GM04503 (cell line): ENCODE measurements at places on chromosomes 1 and 21.

DNA sequence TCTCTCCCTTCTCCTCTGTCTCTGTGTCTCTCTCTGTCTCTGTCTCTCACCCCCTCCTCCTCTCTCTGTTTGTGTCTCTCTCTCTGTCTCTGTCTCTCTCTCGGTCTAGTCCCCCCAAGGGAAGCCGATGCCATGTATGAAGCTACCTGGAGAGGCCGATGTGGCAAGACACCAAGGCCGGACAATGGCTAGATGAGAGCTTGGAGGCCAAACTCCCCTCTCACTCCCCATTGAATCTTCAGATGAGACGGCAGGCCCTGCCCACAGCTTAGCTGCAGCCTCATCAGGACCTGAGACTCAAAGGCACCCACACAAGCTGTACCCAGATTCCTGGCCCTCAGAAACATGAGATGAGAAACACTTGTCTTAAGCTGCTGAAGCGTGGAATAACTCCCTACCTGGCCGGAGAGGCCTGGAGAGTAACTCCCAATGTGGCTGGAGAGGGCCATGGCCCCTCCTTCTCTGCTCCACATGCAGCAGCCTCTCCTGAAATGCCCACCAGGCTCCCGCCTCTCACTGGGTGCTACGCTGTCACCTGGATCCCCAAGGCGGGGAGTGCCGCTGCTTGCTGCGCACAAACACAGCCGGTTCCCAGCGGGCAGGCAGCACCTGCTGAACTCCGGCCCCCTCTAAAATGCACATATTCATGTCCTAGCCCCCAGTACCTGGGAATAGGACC lies 7.8 kb upstream of the ACTRT2 start:
- no peak for DNase-seq

- no peak for DNase-seq
Measured at GRCh38 chr1:210049616-210050015, 111.6 kb downstream of the SYT14 start.

- DNase-seq: no peak
Measured at GRCh38 chr1:160652924-160653619, 6.2 kb upstream of the SLAMF1 start.

DNA sequence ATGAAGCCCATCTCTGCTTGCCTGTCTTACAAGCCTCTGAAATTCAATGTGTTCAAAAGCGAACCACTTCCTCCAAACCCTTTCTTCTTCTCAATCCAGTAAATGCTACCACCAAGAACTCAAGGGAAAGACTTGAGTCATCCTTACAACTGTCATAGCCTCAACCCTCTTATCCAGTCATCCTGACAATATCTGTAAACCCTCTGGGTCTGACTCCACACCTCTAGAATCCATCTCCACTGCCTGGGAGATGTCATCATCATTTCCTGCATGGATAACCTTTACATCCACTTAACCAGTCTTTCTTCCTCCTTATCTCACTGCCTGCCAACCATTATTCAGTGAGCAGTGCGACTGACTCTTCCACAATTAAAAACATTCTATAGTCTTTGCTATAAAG lies 441.1 kb downstream of the SETD4 start:
- peak; percentile 35 for DNase-seq

GRCh38 chr1:2946291-2946690 lies 75.0 kb upstream of the ACTRT2 start:
- DNase-seq: no peak

GRCh38 chr1:91591175-91591974 lies 90.7 kb downstream of the CDC7 start:
- no peak for DNase-seq

- DNase-seq: no peak
Measured at GRCh38 chr1:236052232-236052993, 12.5 kb downstream of the NID1 start.

DNA sequence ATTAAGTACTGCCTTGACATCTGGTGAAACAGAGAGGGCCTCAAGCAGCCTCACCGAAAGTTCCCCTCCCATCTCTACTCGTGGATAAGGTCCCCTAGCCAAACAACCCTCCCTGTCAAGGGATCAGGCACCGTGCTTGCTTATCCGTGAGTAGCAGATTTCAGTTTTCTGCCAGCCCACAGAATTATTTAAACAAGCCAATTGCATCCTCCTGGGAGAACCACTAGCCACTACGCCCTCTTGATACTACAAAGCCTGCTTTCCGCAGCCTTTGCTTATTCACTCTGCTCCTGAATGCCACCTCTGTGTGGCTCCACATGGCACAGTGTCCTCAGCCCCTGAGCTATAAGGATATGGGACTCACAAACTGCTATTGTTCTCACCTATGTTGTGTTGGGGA lies 5.9 kb upstream of the TFF2 start:
- no peak for DNase-seq

- DNase-seq: no peak
Measured at GRCh38 chr1:246099570-246099969, 407.5 kb downstream of the SMYD3 start.

DNA sequence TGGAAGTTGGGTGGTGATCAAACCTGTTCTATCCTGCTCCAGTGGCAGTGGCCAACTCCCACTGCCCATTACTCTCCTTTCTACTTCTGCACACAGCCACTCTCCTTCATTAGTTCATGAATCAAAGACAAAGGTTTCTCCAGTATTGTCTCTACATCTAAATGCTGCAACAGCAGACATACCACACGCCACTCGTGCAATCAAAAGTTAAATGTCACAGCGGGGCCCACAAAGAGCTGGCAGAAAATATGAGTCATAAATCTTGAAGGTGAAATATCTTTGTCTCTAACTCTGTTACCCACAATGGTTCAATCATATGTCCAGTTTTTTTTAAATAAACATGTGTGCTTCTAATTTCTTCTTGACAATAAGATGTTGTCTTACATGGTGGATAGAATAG lies 13.3 kb downstream of the APCS start:
- DNase-seq: no peak

GRCh38 chr1:99669821-99670220 lies 23.9 kb downstream of the PALMD start:
- DNase-seq: no peak

- DNase-seq: no peak
Measured at GRCh38 chr1:43258370-43258769, 11.4 kb upstream of the TMEM125 start.

DNA sequence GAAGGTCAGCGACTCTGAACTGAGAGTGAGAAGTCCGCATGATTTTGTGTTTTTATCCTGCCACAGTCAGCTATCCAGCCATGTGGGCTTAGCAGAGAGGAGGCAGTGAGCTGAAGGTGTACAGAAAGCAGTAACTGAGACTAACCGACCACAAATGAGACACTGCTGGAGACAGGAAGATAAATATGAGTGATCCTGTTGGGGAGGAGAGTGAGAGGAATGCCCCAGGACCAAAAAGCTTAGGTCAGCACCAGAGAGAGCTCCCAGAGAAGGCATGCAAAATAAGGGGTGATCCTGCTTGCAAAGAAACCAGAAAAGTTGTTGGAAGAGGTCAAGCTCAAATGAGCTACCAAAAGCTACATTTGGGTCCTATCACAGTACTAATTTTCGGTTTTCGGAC lies 63.7 kb downstream of the HLCS start:
- no peak for DNase-seq

GRCh38 chr1:71656902-71657301 lies 576.1 kb upstream of the ZRANB2 start:
- DNase-seq: no peak

- DNase-seq: no peak
Measured at GRCh38 chr1:111454859-111455641, 5.8 kb downstream of the ATP5PB start.

DNA sequence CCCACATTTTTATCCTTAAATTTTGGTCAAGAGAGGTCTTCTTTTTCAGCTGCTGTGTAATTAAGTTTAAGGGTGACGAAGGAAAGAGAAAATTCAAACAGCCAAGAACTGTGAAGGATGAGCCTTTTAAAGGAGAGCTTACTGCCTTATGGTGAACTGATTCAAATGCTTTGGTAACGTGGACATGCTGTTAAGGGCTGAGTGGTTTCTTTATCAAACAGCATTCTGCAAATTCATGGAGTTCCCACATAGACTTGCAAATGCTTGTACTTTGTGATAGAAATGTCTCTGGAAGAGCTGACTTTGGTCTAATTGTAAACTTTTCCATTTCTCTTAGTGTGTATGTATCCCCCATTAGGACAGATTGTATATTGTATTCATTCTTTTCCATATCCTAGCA lies 93.8 kb downstream of the CHD1L start:
- DNase-seq: no peak

GRCh38 chr1:27136236-27136551 lies 18.7 kb downstream of the SLC9A1 start:
- no peak for DNase-seq

DNA sequence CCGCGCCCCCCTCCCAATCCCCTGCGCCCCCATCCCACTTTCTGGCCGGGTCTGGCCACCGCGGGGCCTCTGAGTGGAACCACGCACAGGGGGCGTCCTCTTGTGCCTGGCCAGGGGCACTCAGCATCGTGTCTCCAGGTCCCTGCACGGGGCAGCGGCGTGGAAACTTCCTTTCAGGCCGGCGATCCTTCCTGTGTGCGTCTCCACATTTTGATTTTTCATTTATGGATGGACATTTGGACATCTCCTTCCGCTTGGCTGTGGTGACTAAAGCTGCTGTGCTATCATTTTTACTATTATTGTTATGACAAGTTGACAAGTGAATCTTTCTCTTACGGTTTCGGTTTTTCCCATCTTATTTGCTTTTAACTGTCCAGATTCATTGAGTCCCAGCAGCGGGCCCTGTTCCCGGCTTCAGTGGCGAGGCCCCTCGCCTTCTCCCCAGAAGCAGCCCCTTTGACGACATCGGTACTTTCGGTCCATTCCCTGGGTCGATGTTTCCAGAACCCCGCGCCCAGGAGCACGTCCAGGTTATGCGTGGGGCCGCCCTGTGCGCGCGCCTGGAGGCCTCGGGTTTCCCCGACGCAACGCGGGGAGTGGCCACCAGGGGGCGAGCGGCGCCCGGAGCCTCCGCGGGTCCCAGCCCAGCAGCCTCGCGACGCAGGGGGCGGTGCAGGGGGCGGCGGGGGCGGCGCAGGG lies 12.4 kb upstream of the SLC19A1 start:
- no peak for DNase-seq

- no peak for DNase-seq
Measured at GRCh38 chr1:20921285-20921684, 134.2 kb upstream of the HP1BP3 start.

GRCh38 chr1:27862671-27863537 lies 9.4 kb upstream of the THEMIS2 start:
- peak; percentile 99 for DNase-seq

DNA sequence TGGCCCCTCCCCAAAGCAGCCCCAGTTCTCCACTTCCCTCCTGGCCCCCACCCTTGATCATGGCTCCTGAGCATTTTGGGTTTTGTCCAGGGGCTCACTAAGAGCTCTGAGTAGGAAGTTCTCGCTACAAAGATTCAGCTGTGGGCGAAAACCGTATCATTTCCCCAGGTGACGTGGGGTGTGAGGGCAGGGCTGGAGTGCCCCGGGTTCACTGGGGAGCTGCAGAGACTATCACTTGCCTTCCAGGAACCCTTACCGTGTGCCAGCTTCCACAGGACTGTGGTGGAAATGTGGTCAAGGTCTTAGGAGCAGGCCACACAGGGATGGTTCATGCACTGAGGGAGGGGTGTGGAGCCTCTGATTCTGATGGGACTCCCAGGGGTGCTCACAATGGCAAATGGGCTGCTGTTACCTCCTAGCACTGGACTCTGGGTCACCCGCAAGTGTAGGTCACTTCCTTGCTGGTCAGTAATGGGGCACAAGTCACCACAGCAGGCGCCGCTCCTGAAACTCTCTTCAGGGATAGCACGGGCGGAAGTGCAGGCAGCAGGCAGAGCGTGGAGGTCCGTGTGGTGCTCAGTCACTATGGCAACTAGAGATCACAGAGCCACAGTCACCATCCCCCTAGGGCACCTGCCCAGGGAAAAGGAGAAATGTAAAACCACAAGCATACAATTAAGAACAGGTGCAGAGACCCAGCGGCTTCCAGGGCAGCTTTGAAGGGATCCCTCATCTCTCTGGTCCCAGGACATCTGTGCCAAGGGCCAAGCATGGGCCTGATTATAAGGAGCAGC lies 35.4 kb downstream of the RSPH1 start:
- no peak for DNase-seq

DNA sequence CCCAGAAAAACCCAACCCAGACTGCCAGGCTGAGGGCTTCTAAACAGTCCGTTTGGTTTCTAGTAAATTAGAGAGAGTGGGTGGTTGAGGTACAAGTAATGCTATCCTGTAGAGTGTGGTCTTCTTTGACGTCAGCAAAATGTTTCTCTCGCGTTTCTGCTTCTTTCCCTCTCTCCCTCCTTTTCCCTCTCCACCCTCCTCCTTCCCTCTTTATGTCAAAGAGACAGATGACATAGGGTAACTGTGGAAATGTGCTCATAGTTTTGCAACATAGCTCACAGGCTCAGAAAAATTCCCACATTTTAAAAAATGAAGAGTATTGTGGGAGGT lies 158.3 kb downstream of the TOMM20 start:
- DNase-seq: no peak

GRCh38 chr21:29448766-29449165 lies 150.0 kb downstream of the BACH1 start:
- DNase-seq: no peak

DNA sequence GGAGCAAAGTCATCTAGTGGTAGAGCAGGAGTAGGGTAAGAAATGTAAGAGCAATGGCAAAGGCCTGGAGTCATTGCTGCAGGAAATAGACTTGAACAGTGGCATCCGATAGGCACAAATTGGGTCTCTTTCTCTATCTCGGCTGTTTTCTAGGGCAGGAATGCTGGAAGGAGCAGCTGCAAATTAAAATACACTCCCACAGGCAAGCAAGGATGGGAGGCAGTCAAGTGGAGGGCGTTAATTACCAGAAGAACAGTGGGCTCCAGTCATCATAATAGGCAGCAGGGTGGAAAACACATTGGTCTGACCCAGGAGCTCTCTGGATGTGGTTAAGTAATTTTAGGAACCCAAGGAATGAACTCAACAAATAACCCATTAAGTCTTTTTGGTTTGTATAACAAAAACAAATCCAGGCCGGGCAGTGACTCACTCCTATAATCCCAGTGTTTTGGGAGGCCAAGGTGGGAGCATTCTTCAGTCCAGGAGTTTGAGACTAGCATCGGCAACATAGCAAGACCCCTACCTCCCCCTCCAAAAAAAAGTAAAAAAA lies 7.8 kb upstream of the TDRD5 start:
- no peak for DNase-seq

GRCh38 chr1:38605063-38605462 lies 254.5 kb downstream of the RRAGC start:
- no peak for DNase-seq

DNA sequence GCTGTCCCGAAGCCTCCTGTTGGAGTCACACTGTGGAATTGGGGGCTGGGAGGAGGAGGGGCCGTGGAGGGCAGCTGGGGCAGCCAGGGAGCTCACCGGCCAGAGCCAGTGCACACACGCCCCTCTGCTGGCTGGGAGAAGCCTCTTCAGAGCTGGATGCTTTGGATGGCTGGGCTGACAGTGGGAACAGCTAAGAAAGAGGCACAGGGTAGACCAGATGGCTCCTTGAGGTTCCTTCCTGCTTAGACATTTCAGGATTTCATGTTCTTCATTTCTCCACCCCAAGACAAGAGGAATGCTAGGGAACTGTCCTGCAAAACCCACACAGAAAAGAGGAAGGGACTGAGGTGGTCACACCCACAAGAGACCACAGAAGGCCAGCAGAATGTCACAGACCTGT lies 254.8 kb upstream of the VAMP3 start:
- no peak for DNase-seq
